Fibroblast of skin of scalp (primary cell): ENCODE measurements at places on chromosomes 5 and 9.

GRCh38 chr9:72154468-72155285 is 5.4 kb downstream of the GDA start:
- no peak for DNase-seq

GRCh38 chr9:131220485-131220884 is 55.8 kb downstream of the FAM78A start:
- no peak for DNase-seq

DNA sequence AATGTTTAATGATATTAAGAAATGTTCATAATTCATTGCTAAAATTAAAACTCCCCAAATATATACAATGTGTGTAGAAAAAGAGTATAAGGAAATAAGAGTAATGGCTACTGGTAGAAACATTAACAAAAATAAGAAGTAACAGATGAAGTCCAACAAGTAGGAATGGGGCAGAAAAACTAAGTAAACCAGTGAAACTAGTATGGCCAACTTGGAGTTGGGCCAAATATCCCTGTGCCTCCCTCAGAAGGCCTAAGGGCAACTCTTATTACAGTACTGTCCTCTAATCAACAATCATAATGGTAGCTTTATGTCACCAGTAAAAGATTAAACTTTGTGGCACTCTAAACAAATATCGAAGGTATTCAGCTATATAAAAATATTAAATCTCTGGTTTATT is 93.5 kb downstream of the SSBP2 start:
- DNase-seq: peak; percentile 7

DNA sequence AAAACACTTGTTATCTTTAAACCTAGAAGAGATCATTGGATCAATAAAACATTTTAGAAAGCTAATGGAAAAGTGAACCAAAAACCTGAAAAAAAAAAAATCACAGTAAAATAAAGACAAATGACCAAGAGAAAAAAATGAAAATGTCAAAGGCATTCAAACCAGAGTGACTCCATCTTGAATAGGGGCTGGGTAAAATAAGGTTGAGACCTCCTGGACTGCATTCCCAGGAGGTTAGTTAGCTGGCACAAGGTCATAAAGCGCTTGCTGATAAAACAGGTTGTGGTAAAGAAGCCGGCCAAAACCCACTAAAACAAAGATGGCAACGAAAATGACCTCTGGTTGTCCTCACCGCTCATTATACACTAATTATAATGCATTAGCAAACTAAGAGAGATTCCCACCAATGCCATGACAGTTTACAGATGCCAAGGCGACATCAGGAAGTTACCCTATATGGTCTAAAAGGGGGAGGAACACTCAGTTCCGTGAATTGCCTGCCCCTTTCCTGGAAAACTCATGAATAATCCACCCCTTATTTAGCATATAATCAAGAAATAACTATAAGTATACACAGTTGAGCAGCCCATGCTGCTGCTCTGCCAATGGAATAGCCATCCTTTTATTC is 116.7 kb upstream of the NEK6 start:
- DNase-seq: no peak

DNA sequence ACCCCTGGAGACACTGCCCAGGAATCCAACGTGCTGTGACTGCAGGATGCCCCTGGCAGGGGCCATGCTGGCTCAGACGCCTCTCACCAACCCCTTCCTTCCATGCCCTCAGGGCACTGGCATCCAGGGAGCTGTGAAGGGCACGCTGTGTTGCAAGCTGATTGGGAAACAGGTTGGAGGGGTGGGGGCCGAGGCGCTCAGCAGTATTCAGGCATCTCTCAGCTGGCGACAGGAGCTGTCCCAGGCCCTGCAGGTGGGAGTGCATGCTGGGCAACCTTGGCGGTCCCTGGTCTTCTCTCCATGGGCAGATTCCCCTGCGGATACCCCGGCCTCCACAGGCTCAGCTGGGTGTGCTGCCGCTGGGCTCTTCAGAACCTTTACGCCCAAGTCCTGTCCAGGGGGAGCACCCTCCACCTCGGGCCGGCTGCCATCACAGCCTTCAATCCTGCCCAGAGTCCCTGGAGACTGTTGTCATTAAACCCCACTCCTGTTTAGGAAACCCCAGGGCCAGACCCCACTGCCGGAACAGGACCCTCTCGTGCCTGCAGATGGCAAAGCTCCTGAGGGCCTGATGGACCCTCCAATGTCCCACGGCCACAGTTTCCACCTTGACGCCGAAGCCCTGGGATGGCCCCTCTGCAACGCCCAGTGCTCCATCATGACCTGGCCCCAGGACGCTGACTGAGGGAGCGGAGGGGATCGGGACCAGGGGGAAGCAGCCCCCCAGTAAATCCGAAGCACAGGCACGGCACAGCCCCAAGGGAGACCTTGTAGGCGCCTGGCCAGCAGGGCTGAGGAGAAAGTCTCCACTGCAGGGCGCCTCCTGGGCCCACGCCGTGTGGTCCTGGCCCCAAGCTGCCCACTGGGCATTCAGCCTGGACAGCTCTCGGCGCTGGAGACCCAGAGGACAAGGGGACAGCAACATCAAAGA is 9.3 kb downstream of the TPPP start:
- DNase-seq: no peak

GRCh38 chr5:160685695-160686094 is 166.3 kb downstream of the ATP10B start:
- no peak for DNase-seq

DNA sequence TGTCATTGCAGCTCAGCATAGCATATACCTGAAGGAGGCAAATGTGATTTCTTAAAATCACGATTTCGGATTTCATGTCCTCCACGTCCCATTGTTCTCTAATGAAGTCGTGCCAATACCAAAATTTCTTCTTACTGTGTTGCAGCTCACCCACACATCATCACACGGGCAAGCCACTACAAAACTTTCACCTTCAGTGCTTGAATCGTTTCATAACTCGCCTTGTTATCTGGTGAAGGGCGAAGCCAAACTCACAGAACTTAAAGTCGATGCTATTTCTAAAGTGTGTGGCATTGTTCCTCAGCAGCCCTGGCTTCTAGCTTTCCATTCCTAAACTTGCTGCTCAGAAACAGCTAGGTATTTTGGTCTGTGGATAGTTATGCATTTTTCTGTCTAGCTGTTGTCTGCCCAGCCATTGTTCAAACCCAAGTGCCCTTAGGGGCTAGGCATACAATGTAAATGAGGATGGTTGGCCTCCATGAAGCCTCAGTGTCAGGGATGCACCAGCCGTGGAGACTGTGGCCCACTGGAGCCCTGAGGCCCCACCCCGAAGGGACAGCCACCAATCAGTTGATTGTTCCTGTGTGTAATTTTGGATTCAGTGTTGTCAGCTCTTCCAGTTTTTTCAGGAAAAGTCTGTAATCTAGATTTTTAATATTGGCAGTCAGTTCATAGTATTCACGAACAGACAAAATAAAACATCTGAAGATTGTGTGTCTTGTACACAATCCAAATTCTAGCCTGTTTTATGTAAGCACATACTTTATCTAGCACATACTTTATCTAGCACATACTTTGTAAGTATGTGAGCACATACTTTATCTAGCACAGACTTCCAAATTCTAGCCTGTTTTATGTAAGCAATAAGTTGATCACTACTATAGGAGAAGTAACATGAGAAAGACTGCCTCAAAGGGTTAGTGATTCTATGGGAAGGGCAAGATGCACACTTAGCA is 112.8 kb downstream of the DAPK1 start:
- peak; percentile 60 for DNase-seq

GRCh38 chr9:90801241-90801972 is at the start of gene SYK:
Gene SYK (plus strand): TSS chr9:90801819. CDS start chr9:90843899, 42,080 bp downstream.
- no peak for DNase-seq

DNA sequence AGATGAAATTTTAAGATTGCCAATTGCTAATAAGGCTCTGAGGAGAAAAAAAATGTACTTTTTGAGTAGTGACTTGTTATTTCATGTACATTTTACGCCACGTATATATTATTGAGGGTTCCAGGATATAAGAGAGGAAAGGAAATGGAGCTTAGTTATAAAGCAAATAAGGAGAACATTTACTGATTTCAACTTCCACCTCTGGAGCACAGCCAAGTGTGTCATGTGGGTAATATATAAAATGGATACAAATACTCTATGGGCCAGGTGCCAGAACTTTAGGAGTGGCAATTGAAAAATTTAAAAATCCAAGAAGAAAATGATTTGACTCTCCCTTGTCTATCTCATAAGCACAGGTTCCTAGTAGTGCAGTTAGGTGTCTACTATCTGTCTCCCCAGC is 45.0 kb upstream of the VLDLR start:
- no peak for DNase-seq

- DNase-seq: peak; percentile 42
Observed at GRCh38 chr9:70222354-70222753, 36.4 kb upstream of the SMC5 start.

- DNase-seq: no peak
Observed at GRCh38 chr9:25003686-25004085, 458.0 kb upstream of the IZUMO3 start.

DNA sequence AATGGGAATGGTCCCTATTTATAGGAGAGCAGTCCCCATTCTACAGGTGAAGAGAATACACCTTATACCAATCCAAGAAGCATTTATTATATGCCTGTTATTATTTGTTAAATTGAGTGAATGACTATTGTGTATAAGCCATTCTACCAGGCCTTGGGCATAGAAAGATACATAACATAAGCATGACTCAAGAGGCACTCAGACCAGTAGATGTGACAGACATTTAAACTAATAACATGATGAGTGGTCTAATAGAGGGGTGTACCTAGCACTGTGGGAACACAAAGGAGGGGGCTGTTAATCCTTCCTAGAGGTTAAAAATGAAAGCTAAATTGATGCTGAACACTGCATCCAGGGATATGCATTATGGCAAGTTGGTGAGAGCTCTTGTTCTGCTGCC is 145.0 kb upstream of the TNC start:
- DNase-seq: peak; percentile 37

GRCh38 chr5:110757118-110757729 is 18.4 kb downstream of the SLC25A46 start:
- peak; percentile 55 for DNase-seq

- DNase-seq: no peak
Observed at GRCh38 chr5:33588654-33589372, 148.0 kb downstream of the TARS1 start.

- DNase-seq: peak; percentile 65
Observed at GRCh38 chr5:157335534-157336422, 69.9 kb downstream of the CYFIP2 start.

GRCh38 chr5:131198625-131199024 is 27.9 kb downstream of the LYRM7 start:
- no peak for DNase-seq

GRCh38 chr5:96483878-96484277 is 50.8 kb upstream of the PCSK1 start:
- DNase-seq: peak; percentile 53

DNA sequence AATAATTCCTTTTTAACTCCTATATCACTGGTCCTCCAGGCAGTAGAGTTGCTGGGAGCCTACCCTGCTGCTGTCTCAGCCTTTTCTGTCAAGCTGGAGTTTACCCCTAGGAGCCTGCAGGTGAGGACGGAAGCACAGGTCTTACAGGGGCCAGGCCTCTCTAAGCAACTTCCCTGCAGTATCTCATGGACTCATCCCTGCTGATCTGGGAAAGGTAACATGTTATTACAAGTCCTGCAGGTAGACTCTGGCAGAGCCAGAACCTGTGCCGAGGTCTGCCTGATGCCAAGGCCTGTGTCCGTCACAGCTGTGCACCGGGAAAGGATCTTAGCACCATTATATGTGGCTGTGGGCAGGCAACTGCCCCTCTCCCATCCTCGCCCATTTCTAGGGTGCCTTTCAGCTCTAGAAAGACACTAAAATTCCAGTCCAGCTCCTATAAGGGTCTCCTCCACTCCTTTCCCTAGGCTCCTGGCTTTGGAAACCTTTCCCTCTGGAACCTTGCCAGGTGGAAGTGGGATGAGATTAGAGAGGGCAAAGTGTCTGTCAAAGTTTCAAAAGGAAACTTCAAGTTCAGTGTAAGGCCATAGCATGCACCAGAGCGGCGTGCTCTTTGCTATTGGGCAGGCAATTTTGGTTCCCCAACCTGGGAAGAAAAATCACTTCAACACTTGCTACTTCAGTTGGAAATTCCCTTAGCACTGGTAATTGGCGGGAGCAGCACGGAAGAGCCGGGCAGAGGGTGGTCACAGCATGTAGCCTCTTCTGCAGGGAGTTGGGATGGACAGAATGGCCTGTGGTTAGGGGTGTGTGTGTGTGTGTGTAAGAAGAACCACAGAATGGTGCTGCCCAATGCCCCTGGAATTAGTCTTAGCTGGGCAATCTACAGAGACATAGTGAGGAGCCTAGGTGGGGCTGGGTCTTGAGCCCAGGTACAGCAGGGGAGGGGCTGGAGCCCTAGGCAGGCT is 17.5 kb downstream of the TMEM171 start:
- no peak for DNase-seq

GRCh38 chr9:76996700-76997099 is 22.8 kb upstream of the FOXB2 start:
- DNase-seq: peak; percentile 38

DNA sequence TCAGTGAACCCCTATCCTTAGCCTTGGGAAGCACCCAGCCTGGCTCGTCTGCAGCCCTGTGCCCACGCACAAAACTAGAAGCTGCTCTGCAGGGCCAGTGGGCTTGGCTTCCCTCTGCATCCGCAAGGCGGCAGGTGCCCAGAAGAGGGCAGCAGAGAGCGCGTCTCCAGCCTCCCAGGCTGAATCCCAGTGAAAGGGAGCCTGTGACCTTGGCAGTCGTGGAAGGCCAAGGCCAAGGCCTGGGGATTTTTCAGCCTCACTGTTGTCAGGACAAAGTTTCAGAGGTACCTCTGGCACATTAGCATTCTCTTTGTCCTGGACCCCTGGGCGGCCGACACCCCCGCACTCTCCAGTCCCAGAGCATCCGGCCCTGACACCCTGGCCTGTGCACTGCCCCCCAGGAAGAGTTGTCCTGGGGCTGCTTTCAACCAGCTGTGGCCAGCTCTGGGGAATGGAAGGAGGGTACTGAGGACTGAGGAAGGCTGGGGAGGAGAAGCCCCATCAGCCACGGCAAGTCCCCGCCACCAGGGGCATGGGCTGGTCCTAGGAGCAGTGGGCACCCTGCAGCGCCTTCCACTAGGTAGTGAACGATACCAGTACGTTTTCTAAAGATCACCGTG is 63.6 kb upstream of the IL17B start:
- peak; percentile 72 for DNase-seq

DNA sequence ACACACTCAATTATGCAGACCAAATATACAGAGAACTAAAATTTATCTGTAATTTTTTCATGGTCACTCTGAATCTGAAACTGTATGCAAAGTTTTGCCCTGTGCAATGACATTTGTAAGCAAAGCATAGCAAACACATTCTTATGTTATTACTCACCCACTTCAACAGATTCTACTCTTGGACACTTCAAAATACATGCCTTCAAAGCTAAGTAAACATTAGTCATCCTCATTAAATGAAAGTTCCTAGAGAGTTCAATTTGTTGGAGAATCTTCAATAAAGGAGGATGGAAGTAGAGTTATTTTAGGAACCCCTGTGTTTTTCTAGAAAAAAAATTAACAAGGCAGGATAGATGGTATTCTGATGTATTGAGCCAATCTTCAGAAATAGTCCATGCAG is 639.7 kb upstream of the C9orf72 start:
- peak; percentile 81 for DNase-seq
